NCI-H345 (cell line): ENCODE measurements at places on chromosomes 3 and 15.
A peak's percentile ranks its signal among the peaks of the same experiment; 100 is the strongest.

- no peak for DNase-seq
These were observed 108.0 kb downstream of the BBX start for GRCh38 chr3:107630779-107631178.

DNA sequence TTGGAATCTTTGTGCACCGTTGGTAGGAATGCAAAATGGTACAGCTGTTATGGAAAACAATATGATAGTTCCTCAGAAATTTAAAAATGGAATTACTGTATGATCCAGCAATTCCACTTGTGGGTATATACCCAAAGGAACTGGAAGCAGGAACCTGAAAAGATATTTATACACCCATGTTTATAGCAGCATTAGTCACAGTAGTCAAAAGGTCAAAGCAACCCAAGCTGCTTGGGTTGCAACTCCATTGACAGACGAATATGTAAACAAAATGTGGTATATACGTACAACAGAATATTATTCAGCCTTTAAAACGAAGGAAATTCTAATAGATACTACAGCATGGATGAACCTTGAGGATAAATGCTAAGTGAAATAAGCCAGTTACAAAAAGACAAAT lies 35.0 kb upstream of the CAPN3 start:
- DNase-seq = no peak

GRCh38 chr15:84919106-84919667 lies 34.7 kb downstream of the SLC28A1 start:
- no peak for DNase-seq

DNA sequence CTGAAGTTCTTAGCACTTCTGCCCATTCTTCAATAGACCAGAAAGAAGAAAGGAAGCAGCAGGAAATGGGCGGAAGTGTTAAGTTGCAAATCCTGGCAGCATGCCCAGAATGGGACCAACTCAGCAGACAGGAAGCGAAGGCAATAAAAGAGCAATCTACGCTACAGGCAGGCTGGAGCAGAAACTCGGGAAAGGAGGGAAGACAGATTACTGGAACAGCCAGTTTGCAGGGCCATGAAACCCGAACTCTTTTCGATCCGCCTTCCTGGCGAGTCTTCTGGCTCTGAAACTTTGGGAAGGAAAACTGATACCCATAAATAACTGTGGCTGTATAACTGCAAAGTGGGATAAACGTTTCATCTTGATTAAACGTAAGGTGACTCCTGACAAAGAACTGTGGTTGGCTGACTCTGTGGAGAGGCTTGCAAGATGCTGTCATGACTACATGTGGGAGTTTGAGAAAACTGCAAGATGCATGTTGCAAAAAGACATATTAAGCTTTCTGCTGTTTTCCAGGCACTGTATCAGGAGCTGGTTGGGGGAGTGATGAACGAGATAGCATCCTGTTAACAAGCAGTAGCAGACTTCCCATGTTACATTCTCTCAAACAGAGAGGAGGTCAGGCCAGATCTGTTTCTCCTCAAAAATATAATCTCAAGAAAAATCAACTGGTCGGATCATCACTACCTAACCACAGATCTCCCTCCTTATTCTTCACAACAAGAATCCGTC lies 67.8 kb downstream of the FMN1 start:
- DNase-seq = peak; percentile 91

GRCh38 chr15:59196416-59196815 lies 10.2 kb upstream of the LDHAL6B start:
- no peak for DNase-seq

GRCh38 chr15:38613085-38613484 lies 48.5 kb upstream of the RASGRP1 start:
- no peak for DNase-seq

GRCh38 chr15:79942741-79943481 lies 28.1 kb downstream of the BCL2A1 start:
- DNase-seq = no peak
